ENCODE measurements at places on chromosomes 1 and 21. TPM values are rescaled to one million over a fixed set of nuclear protein-coding genes. Genes with fewer than 3 reads are reported as not detected.

- no peaks in the 10 kb centered on the region for H3K36me3 ChIP-seq
- H3K4me3 ChIP-seq: no peak overlapping the region
- H3K27me3 ChIP-seq: no peaks in the 10 kb centered on the region
Observed at GRCh38 chr1:82540006-82540405, 739.3 kb downstream of the ADGRL2 start.

DNA sequence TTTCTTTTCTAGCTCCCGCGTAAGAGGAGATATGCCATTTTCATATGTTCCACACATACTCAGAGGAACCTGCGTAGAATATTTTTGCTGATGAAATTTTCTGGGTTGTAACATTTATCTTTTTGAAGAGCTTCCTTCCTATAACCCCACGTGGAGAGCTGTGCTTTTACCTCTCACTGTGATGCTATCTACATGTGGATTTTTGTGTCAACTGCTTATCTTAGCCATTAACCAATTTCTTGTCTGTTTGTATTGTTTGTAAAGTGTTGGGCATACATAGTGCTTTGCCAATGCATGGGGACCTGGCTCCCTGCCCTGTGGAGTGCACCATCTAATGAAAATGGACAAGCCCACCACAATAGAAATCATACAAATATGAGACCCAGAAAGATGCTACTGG lies 266.1 kb downstream of the TNR start:
- no peak for DNase-seq
- no peak overlapping the region for H3K4me3 ChIP-seq
- H3K4me1 ChIP-seq: no peaks in the 10 kb centered on the region
- H3K36me3 ChIP-seq: no peaks in the 10 kb centered on the region
- H3K27ac ChIP-seq: no peak overlapping the region

DNA sequence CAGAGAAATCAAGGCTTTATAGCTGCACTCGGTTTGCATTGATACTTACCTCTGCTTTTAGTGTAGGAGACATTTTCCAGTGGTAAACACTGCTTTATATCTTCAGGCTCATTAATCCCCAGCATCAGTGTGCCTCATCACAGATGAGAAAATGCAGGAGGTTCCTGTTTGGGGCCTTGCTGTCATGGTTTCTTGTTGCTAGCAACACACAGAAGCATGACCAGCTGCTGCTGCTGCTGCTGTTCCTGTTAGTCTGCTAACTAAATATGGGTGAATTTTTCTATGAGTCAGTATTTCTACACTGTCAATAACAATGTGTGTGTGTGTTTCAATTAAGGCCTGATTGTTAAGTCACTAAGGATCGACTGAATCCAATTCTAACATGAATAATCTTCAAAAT lies 85.8 kb upstream of the RGS1 start:
- H3K27me3 ChIP-seq: no peaks in the 10 kb centered on the region
- H3K4me3 ChIP-seq: no peak overlapping the region
- no peaks in the 10 kb centered on the region for H3K4me1 ChIP-seq

The PDE9A gene
- total RNA-seq: 41.0 TPM

The ITLN1 gene
- total RNA-seq: not detected

The SETD4 gene
- total RNA-seq: 31.6 TPM

All from neural progenitor cell (in vitro differentiated cells).